ENCODE measurements at places on chromosomes 4 and X.
A peak's percentile ranks its signal among the peaks of the same experiment; 100 is the strongest.

DNA sequence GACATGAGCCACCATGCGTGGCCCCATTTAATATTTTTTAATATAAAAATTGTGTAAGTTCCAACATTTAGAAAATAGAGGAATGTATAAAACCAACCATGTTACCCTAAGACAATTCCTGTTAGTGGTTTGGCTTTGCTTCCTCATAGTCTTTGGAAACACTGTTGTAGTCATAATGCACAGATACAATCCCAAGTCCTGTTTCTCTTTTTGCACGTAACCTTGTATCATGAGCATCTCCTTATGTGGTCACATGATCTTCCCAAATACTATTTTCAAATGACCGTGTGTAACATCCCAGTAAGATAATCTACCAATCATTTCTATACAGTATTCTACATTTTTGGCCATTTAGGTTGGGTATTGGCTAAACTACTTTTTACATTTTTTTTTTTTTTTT lies 13.9 kb upstream of the RHOH start:
- no peak for DNase-seq

DNA sequence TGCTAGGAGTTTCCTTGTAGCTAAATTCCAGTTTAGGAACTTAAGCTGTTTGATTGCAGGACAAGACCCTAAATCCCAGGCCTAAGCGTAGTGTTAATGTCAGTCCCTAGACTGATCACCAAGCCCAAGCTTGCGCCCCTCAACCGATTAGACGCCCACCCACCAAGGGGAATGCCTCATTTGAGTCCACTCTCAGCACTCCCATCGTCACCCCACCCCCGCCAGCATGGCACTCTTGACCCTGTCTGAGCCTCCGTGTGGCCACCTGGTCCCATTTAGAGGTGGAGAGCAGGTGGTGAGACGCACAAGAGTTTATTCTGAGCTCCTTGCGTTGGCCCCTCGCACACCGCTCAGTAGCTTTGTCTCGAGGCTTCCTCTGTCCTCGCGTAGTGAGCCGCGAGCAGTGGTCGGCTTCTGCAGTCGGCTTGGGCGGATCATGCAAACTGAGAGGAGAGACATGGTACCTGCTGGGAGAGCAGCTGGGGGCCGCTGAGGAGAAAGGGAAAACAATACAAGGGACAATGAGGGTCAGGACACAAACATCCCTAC lies 48.5 kb upstream of the ZNF157 start:
- no peak for DNase-seq

DNA sequence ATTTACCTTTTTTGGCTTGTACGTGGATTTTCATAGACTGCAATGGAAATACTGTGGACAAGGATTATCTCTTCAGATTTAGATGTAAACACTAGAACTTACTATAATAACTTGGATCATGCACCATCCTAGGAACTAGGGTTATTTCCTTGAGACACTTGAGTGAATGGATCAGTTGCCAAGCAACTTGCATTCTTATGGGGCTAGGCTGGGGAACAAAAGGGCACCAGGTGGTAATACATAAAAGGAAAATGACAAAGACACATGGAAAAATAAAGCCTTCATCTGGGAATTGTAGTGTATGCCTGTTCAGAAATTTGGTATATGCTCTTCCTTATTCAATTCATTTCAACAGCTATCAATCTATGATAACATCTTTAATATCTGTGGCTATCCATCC lies 247.1 kb downstream of the SPRY1 start:
- DNase-seq = no peak

DNA sequence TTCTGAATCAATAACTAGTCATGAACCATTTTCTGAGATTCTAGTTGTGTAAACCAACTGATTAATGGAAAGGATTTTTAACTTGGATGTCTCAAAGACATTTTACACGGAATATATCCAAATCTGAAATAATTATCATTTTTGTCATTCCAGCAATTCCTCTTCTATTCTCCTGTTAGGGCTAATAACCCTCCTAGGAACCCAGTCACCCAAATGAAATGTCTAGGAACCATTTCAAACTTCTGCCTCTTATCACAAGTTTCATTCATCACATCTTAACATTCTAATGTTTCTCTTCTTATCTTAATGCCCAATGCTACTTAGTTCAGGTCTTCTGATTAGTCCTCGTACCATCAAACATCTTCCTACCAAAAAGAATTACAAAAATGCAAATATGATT lies 639.8 kb downstream of the DMD start:
- DNase-seq = no peak

DNA sequence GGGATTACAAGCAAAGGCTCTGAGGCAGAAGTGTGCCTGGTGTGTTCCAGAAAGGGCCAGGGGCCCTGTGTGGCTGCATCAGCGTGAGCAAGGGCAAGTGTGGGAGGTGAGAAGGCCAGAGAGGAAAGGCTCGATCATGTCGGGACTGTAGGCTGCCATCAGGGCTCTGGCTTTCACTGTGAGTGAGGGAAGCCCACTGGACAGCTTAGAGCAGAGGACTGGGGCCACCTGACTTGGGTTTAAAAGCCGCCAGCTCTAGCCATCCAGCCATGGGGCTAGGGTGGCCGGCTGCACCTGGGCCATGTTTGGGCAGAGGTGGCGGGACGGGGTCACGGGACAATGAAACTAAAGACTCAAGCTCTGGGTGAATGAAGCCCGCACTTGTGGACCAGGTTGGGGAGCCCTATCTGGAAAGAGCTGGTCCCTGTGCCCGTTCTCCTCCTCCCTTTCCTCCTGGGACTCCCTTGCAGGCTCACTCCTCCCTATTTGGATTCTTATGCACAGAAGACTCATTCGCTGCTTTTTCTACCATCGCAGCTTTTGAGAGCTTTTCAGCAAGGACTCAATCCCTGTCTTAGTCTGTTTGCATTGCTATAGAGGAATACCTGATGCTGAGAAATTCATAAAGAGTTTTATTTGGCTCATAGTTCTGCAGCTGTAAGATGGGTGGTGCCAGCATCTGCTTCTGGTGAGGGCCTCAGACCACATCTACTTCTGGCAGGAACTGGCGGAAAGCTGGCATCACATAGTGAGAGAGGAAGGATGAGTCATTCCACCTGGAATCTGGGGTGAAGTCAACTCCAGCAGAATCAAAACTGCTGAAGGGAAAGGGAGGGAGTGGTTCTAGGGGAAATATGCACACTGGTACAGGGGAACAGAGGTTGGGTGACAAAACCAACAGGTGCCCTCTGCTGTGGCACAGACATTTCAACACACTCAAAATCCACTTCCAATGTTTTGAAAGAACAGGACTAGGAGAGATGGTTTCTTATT lies 15.3 kb downstream of the CTAG1B start:
- DNase-seq = peak; percentile 58

DNA sequence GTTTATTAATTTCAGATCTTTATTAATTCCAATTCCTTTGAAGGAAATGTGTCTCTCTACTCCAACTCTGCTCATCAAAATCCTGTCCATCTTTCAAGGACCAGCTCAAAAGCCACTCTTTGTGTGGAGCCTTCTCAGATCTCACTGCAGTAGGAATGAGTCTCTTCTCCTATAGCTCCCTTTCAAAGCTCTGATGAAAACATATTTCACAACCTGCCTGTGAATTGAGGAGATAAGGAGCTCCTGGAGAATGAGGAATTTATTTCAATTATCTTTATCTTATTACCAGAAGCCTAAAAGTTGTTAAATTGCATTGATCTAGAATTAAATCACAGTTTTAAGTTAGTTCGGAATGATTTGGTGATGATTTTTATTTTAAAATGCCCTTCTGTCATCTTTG lies 92.6 kb upstream of the TRPC3 start:
- no peak for DNase-seq

DNA sequence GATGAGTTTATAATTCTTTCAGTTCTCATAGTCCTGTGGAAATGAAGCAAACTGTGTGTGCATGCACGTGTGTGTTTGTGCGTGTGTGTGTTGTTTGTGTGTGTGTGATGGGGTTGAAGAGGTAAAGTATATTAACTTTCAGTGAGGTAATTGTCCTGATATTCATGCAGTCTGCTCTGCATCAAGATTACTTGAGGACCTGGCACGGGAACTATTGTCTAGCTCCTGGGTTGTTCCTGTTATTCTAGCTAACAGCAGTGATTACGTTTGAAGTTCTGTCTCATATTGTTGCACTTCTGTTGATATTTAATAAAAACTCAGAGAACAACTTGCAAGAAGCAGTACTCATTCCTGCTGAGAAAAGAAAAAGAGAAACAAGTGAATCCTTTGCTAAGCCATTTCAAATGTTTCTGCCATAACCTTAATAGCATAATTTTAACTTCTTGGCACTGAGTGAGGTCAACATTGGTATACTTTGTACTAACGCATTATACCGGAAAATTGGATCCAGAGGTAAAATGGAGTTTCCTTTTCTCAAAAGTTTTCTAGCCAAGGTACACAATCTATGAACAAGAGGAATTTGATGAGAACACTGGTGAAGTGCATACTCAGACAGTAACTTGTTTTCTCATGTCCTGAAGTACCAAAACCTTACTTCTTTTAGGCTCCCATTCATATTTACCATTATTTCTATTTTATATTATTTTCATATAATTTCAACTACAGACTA lies 113.2 kb downstream of the SPCS3 start:
- DNase-seq = no peak

DNA sequence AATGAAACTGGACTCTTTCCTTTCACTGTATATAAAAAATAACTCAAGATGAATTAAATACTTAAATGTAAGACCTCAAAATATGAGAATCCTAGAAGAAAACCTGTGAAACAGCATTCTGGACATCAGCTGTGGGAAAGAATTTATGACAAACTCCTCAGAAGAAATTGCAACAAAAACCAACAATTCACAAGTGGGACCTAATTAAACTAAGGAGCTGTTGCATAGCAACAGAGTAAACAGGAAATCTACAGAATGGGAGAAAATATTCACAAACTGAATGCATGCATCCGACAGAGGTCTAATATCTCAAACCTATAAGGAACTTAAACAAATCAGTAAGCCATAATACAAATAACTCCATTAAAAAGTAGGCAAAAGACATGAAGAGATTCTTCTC lies 851.7 kb upstream of the PCDH10 start:
- DNase-seq = no peak

GRCh38 chr4:140126261-140126660 lies 27.7 kb downstream of the MAML3 start:
- DNase-seq = no peak

DNA sequence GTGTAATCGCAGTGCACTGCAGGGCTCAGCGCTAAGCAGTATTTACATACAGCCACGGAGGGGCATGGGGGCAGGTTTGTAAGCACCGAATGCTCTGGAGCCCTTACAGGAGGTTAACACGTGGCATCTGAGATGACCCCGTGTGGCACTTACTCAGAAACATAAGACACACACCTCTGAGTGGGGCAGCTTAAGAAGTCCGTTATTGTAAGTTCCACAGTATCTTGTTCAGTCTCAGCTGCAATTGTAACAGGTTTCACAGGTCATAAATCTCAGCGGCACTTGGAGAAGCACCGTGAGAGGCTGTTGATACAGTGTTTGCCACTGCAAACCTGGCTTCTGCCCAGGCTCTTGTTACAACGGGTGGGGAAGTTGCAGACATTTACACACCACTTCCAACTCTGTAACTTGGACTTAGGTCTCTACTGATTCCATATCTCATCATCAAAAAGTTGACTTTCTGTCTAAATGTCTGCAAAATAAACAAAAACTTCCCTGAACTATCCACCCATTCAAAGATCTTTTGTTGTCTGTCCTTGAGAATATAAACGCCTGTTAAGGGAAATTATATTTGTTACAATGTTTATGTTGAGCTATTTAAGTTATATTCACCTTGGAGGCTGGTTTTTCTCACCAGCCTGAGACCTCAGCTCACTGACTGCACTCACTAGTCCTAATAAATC lies 10.3 kb downstream of the CPLX1 start:
- DNase-seq = no peak

- DNase-seq = peak; percentile 95
Measured at GRCh38 chr4:109072595-109072994, 229.9 kb downstream of the COL25A1 start.

DNA sequence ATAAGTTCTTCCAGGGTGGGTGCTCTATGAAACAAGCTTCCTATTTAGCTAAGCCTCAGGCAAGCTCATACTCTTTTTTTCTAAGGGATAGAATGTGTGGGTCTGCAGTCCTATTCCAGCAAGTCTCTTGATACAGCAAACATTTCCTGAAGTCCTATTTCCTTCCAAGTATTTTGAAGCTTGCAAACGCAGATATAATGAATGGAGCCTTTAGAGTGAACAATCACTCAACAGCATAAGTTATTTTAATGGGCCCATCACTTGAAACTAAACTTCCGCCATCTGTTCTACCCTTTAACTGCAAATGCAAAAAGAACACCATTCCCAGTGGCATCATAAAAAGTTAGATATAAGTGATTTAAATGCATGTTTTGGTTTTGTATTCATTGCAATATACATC lies 108.3 kb upstream of the TAPT1 start:
- no peak for DNase-seq

DNA sequence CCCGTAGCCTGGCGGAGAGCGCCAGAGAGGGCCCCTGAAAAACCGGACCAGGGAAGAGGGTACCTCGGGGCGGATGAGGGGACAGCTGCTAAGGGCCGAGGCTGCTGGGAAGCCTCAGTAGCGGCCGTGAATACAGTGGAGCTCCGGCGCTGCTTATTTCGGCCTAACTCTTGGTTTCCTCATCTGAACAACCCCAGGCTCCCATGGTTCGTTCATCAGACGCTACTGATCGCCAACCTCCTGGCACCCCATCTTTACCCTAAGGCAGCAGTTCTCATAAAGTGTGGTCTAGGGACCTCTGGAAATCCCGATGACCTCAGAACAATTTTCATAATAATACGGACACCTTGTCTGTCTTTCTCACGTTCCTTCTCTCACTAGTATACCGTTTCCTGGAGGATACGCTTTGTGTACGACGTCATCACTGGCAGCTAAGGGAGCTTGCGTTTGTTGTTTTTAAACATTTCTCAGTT lies 645 bp upstream of the RAB28 start:
- peak; percentile 45 for DNase-seq

DNA sequence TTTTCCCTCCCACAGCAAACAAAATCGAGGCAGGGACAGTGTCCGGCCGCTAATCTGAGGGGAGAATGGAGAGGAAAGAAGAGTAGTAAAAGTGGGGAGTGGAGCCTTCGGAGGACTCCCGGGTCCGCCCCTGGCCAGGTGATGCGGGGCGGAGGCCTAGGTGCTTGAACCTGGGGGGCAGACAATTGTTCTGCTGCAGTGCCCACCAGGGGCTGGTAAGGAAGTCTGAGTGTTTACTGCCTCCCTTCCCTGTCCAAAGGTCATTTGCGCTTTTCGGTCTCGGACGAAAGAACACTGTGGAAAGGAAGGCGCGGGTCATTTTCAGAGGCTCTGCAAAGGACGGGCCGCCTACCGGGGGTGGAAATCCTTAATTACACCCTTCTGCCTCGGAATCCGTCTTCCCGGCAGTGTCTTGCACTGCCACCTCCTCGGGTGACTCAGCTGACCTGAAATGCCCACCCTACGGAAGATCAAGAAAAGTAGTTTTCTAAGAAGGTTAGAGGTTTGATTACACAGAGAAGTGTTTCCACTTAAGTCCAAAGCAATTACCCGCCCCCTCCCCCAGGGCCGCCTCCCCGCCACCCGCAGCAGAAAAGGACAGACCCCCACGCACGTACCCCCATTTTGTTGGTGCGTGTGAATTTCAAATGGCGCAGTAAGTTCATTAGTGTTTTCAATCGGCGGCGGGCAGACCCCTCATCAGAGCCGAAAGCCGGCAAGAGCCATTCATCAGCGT lies 99.9 kb upstream of the TENM3 start:
- peak; percentile 55 for DNase-seq

Measured in fibroblast of mammary gland (primary cell).